ENCODE measurements at places on chromosomes 2 and 18.

DNA sequence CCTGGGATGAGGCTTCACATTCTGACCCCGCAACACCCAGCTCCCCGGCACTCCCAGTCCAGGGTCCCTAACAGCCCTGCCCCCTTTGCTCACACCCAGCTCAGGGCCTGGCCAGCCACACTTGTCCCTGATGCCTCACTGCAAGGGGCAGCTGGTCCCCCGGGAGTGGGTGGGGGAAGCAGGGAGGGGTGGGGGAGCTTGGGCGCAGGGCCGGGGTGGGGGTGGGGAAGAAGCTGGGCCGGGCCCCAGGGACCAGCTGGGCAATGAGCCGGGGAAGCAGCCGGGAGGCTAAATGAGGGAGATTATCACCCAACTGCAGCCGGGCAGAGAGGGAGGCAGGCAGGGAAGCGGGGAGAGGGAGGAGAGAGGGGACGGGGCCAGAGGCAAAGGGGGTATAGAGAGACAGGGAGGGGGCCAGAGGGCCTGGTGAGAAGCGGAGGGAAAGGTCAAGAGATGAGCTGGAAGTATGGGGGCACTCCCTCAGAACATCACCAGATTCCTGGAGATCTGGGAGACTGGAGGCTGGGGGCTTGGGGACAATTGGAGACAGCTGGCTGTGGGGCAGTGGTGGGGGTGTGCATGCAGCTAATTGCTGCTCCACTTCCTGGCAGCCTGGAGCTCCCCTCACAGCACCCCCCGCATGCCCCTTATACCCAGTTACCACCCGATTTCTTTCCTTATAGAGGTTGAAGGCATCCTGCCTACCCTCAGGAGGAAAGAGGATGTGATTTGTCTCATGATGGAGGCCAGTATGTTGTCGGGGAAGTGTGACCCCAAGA, 2.5 kb upstream of the ASIC4 start:
- no peak for DNase-seq

DNA sequence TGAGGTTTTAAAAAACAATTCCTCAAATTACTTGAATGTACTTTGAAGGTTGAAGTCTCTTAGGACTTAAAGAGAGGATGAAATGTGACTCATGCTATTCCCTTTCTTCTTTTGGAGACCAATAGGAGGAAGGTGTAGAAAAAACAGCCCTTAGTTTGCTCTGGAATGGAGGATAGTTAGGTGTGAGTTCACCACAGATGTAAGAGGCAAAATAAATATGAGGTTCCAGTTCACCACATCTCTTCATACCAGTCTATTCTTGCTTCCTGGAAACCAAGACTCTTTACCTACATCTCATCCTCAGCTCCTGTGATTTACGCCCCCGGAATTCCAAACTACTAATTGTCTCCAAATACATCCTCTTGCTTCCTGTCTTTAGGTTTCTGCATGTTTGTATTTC, 77.5 kb upstream of the TTC21B start:
- DNase-seq = no peak

DNA sequence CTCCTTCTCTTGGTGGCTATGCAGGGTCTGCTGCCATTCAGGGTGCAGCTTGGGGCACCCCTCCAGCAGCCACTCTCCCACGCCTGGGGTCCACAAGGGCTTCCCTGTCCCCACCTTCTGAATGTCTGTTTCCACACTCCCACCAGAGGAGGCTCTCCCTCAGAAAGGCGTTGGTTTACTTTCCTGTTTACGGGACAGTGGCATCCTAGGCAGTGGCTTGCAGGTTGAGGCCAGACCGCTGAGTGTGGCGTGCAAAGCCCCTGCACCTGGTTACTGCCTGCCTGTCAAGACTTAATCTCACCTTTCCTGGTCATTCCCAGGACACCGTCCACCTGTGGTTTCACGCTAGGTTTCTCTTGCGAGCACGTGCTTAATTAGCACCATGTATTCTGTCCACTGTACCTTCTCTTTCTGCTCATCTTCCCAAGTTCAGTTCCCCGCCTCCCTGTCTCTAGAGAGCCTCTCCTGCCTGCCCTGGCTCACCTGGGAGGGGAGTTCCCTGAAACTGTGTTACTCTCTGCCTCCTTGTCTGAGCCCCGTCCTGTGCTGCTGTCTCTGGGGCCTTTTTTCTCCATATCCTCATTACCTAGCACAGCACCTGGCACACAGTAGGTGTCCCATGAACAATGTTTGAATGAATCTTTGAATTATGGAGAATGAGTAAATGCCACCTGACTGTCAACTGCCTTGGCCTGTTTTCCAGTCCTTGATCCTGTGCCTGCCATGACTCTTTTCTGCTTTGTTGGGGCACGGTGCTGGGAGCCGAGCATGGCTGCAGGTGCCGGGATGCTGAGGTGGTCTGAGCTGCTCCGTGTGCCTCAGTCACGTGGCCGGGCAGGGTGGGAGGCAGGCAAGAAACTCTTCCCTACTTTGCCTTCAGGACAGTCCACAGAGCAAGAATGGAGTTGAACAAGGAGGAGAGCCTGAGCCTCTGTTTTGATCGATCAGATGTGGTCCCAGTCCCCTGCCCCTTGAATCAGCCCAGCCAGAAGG, 56.4 kb downstream of the ARHGEF4 start:
- no peak for DNase-seq

DNA sequence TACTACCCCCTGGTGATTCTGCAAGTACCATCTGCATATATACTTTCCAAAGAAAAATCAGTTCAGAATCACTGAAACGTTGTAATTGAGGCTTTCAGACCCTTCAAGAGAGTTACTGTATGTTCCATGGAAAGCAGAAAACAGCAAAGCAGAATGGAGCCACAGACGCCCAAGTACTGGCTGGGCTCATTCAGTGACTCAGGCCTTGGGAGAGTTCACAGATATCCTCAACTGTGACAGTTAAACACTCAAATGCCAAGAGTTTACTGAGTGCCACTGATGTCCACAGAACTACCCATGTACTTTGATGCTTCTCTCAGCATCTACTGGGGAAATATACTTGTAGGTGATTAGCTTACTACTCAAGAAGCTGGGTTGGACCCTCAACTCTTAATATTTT, 303.4 kb downstream of the TCF4 start:
- DNase-seq = no peak

DNA sequence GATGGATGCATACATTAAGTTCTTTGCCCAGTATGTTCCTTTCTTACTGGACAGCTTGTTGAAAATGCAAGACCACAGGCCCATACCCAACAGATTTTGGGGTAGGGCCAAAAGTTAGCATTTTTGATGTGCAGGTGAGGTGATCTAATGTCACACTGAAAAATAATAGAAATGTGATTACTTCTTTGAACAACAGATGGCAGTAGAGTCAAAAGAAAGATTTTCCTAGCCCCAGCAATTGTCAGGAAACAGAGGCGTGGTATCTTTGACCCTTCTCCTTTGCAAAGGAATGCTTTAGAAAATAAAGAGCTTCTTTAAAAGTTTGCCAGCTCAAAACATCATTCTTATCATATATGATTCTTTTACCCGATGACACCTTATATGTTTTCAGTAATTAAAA, 343.6 kb upstream of the SYT4 start:
- peak; percentile 74 for DNase-seq

GRCh38 chr2:2056531-2056930, 274.5 kb downstream of the MYT1L start:
- no peak for DNase-seq

DNA sequence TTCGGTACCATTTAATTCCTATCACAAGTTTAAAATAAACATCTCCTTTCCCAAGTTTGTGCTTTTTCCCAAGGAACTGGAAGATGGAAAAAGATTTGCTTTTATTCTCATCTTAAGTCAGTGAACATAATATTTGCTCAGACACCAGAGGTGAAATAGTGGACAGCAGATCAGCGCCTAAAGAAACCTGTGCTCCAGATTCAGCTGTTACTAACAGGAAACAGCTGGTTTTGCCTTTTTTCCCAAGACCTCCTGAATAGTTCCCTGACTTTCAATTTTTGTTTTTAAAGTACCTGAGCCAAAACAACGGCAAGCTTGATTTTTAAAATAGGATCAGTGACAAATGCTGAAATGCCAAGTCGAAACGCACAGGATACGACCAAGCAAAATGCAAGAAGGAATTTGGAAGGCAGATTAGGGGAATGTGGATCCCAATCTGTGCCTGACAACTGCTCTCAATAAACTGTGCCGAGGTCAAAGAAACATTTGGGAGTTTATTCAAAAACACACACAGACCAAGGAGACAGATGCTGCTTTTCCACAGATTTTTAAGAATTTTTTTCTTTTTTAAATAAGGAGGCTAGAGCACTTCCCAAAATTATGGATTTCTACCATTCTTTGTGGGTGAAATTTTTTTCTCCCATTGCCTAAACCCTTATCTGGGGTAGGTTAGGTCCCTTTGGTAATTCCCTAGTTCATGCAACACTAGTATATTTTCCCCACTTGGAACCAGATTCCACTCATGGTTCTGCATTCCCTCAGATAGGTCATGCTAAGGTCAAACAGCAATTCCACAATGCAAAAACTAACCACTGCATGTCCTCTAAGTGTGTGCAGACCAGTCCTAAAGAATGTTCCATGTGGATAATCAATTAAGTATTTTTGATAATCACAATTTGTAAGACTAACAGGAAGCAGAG, 121.5 kb upstream of the PDE1A start:
- peak; percentile 46 for DNase-seq

DNA sequence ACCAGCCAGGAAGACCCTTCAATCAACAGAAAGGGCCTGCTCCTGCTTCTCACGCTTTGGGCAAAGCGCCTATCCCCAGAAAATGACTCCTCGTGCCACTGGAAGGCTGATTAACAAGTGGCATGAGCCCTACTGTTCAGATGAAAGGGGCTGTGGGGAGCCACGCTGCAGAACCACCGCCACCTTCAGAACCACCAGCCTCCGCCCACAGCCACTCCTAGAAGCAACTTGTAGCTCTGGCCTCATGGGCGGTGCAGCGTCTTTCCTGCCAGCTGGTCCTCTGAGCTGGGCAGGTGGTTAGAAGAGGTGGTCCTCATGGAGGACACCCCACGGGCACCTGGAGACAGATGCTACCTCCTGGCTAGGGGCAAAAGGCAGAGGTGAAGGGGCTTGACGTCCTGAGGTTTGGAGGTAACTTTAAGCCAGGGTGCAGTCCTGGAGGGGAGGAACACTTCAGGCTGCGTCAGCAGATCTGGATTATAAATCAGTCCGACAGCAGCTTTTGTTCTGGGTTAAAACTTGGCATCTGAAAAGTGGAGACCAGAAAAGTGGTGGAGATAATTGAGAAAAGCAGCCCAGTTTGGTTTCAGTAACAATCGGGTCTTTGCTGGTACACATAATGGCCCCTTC, 861 bp upstream of the SEMA4C start:
- DNase-seq = no peak

- DNase-seq = no peak
These were observed 116.9 kb downstream of the TMEM131 start for GRCh38 chr2:97878865-97879264.

DNA sequence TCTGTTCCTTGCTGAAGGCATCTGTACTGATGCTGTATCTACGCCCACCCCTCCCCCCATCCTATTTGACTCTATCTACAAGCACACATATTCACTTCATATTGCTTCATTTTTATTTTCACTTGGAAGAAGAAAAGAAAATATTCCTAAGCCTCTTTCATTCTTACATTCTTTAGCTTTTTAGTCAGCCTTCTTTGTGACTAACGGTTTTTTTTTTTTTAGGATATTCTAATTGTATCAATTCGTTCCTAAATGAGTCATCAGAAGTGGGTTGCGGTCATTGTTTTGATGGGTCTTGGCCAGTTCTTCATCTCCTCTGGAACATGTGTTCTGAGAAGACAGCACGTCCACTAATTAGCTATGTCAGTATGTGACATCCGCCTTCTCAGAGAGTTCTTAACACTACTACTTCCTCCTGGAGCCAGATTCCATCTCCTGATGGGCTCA, 88.7 kb downstream of the MYO1B start:
- peak; percentile 89 for DNase-seq

DNA sequence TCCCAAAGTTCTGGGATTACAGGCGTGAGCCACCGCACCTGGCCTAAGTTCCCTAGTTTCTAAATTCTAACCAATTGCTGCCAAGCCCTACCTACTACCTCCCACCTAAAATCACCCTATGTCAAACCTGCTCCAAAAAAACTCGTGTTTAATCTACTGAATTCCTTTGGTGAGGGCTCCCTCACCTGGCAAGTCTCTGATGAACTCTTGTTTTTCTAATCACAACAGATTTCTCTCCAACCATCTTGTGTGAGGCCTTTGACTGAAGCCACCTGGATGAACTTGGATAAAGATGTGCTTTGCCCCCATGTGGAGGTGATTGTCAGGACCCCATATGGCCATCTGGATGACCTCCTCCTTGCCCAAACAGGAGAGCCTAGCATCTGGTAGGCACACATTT, 17.4 kb upstream of the SLC35G4 start:
- DNase-seq = no peak

DNA sequence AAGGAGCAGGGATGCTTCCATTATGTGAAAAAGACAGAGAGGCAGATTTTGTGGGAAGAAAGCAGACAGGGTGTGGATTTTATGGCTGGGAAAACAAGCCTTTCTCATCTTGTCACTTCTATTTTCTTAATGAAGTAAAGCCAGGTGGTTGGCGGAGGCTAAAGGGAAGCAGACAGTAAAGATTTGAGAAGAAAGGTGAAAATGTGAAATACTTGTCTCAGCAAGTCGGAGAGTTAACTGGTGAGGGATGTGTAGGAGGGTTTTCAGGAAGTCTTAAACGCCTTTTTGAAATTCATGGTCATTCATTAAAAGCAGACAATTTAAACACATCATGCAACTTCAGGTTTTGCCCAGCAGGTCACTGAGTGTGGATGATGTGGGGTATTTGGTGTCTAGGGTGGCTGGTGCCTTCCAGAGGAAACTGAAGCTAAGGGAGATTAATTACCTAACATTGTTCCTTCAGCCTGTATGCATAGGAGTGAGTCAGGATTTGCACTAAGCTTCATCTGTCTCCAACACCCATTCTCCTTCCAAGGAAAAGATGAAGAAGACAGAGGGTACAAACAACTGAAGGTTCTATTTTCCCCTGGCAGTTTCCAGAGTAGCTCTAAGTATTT, 20.7 kb downstream of the SLC14A2 start:
- no peak for DNase-seq

DNA sequence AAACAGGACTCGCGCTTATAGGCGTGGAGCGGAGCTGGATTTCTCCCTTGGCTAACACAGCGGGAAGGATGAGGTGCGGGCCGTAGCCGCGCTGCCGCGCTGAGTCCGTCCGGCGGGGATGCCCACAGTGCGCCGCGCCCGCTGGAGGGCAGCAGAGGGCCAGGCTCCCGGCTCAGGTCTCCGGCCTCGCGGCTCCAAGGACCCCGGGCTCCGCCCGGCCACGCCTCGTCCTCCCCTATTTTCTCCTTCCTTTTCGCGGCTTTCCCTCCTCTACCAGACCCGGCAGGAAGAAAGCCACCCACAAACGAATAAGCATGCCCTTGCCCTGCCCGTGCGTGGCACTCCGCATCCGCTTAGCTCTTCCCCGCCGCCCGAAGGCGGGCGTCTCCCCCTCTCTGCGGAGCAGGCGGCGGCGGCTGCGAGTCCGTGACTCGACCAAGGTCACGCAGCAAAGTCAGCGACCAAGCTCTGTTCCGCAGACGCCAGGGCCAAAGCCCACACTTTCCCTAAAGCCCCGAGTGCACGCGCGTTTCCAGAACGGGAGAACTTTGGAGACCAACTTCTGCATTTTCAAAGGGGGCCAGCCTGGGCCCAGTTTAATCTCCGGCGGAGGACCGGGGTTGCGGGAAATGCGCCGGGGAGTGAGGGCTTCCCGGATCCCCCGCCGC, 48.5 kb downstream of the KCNIP3 start:
- DNase-seq = peak; percentile 95
